ENCODE measurements at places on chromosomes 12 and 14.

DNA sequence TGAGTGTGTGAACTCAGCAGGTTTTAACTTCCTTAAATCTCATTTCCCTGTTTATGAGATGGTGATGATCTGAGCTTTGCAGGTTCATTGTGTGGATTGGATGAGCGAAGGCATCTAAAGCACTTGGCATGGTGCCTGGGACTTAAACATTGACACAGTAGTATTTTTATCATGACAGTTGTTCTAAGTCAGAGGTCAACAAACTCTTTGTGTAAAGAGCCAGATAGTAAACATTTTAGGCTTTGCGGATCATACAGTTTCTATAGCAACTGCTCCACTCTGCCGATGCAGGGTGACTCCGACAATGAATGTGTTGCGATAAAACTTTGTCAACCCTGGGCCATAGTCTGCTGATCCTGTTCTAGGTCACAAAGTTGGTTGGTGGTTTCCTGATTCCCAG lies 25.2 kb downstream of the SLC24A4 start:
- no peak for DNase-seq

- no peak for DNase-seq
These were observed 114.0 kb downstream of the BEGAIN start for GRCh38 chr14:100473249-100473648.

GRCh38 chr12:58580095-58580494 lies 340.2 kb downstream of the LRIG3 start:
- no peak for DNase-seq

DNA sequence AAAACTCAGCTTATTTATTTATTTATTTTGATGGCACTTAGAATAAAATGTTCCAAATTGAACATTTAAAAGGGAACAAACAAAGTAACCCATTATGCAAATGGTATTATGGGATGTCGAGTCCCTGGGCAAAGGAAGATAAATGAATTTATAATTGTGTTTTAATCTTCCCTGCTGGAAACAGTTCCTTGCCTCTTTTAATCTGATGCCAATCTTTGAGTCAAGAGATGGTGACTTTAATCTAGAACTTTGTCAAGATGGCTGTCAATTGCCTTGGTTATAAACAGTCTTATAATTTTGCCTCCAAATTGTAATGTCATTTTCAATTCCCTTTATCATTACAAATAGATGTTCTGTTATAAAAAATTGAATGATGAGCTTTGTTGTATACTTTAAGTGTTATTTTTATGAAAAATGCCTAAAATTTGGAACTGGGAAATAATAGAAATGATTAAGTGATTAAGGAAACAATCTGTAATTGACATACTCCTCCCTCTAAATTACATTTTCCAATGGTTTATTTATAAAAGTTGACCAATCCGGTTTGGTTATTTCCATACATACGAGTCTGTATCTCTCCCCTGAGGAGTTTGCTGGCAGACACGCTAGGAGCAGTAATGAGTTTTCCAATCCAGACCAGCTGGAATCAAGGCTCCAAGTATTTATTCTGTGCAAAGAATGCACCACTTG lies 134.9 kb upstream of the FRMD6 start:
- DNase-seq: no peak

- no peak for DNase-seq
These were observed 76.9 kb upstream of the TMEM263 start for GRCh38 chr12:106878804-106879203.

GRCh38 chr14:36066636-36067035 lies 109.9 kb downstream of the PTCSC3 start:
- DNase-seq: no peak

- DNase-seq: no peak
These were observed 54.7 kb upstream of the FKBP4 start for GRCh38 chr12:2739832-2740641.

- no peak for DNase-seq
These were observed 11.2 kb upstream of the MAP1LC3B2 start for GRCh38 chr12:116547955-116548501.

- DNase-seq: no peak
These were observed 2.2 kb downstream of the SCNN1A start for GRCh38 chr12:6373022-6373787.

- no peak for DNase-seq
These were observed 83.6 kb downstream of the SPRING1 start for GRCh38 chr12:116654226-116654743.

DNA sequence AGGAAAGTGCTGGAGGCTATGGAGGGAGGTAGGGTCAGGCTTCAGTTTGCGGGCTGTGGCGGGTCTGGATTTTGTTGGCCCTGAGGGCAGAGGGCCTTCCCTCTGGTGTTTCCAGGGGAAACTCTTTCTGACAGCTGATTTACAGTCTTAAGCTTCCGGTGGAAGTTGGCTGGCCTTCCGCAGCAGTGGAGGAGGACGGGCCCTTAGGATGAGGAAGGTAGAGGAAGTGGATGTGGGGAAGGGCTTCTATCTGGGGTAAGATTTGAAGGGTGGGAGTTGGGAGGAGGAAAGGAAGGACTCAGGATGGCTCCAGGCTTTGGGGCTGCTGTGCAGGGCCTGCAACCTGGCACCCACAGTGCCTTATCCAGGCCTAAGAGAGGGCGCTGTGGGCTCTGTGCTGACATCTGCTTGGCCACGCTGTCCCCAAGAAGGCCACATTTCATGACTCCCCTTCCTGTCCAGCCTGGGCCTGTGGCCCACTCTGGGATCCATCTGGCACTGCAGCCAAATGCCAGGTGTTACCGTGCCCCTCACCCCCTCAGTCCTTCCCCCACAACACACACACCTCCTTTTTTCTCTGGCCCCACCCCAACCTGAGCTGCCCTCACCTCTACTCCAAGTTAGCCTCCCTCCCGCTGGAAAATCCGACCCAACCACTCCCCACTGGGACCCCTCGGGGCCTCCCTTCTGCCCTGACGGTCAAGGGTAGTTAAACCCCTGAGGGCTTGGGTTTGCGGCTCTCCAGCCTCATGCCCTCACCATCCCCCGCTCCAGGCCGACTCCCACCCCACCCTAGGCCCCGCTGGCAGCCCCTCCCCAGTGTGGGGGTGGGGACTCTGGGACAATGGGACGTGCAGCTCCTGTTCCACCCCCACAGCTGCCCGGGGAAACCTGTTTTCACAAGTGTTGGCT lies 7.7 kb upstream of the PPP1R13B start:
- DNase-seq: peak; percentile 43

- DNase-seq: no peak
These were observed 210.8 kb downstream of the PCNX1 start for GRCh38 chr14:71117839-71118743.

DNA sequence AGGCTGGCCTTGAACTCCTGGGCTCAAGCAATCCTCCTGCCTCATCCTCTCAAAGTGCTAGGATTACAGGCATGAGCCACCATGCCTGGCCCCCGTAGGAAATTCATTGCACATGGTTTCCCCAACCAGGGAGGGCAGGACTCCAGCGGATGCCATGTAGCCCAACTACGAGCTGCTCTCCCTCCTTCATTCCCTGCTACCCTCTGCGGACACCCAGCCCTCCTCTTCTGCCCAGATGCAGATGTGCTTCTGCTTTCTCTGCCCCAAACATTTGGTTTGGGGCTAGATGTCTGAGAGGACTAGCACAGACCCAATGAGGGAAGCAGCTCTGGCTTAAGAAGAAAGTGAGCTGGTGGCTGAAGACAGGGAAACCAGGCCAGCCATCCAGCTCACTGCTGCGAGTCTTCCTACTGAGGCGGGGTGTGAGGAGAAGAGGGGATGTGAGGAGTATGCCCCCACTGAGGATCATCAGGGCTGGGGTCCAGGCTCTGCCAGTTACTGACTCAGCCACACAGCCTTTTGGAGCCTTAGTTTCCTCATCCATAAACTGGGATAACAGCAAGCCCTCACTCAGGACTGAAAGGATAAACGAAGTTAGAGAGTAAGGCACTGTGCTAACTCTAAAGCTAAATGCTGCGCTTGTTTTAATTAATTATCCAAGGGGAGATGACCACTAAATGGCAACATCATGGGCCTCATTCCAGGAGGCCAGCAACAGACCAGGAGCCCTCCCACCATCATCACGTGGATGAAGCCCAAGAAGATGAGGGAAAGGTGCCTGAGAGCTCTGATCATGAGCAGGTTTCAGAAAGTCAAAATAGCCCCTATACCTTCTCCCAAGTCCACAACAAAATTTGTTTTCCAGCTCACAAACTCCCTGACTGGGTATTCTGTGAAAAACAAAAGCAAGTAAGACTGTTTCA lies 10.9 kb downstream of the CTDSP2 start:
- DNase-seq: no peak

DNA sequence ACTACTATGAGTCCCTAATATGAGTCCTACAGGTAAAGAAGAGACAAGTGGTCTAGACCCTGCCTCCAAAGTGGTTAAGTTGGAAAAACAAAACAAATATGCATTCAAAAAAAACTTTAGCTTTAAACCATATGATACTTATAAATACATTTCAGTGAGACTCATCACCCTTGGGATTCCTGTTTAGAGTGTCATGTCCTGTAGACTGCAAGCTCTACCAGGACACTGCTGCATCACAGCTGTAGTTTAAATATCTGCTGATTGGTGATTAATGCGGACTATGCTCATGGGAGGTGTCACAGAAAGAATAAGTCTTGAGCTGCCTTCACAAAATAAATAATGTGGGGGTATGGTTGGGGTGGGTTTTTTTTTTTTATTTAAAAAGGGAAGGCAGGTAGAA lies 8.8 kb upstream of the LGR5 start:
- no peak for DNase-seq

GRCh38 chr14:102203382-102203781 lies 63.7 kb downstream of the WDR20 start:
- peak; percentile 49 for DNase-seq

GRCh38 chr14:100051543-100051942 lies 13.7 kb upstream of the EVL start:
- no peak for DNase-seq

DNA sequence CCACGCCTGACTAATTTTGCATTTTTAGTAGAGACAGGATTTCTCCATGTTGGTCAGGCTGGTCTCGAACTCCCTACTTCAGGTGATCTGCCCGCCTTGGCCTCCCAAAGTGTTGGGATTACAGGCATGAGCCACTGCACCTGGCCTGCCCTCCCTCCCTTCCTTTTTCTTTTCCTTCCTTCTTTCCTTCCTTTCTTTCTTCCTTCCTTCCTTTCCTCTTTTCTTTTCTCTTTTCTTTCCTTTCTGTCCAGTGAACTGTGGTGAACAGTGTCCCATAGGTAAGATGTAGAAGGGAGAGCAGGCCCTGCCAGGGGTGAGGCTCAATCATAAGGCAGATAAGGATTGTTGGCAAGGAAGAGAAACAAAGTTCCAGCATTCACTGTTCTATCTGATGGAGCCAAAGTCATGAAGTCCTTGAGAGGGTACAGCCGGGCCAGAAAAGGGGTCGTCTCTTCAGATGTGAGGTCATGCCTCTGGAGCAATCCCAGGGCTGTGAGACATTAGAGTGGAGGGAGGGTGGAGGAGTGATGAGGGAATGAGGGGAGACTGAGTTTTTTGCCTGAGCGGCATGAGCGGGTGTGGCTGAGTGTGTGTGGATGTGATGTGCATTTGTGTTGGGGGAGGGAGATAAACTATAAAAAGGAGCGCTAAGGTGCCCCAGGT lies 4.2 kb upstream of the MLF2 start:
- no peak for DNase-seq

DNA sequence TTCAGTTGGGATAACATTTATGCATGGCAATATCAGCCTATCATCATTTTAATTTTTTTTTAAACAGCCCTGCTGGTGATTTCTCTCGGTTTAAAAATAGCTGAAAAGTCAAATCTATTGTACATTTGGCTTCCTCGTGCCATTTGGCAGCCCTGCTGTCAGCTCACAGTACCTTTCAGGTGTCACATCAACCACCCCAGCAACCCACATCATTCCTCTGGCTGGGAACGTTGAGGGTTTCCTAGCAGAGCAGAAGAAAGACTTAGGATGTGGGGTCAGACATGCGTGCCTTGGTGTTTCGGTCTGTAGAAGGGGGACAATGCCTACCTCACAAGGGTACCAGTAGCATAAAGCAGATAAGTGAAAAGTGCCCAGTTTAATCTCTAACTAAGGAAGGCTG lies 15.8 kb downstream of the PEBP1 start:
- no peak for DNase-seq

DNA sequence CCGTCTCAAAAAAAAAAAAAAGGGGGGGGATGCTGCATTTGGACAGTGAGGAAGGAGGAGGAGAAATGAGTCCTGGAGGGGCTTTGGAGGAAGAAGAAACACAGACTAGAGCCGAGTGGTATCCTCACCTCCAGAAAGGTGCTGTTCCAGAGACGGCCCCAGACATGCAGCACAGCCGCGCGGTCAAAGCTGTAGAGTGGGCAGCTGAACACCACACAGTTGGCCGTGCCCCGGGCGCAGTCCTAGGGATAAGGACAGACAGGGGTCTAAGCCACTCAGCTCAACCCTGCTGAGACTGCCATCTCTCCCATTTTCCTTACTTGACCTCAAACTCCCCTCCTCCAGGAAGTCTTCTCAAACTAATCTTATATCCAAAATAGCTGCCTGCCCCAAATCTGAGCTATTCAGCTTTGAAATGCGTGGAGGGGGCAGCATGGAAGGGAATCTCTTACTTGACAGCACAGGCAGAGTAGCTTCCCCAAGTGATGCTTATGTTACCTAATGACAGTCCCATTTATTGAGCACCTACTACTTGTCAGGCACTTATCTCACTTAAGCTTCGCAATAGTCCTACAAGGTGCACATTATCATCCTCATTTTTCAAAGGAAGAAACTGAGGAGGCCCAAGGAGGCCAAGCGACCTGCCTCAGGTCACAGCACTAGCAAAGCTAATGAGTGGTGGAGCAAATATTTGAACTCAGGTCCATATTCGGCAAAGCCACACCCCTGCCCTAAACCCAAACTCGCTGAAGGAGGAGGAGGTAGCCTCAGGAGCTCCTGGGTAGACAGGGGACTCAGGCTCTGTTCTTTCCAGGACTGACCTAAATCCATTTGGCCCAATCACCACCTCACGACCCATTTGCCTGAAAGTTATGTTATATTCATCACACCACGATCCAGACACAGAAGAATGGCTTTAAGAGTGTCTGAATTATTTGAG lies 18.7 kb downstream of the ITGA7 start:
- no peak for DNase-seq

- DNase-seq: no peak
These were observed 202.3 kb upstream of the CDKN3 start for GRCh38 chr14:54194501-54194900.

GRCh38 chr14:91570021-91570420 lies 59.9 kb upstream of the PPP4R3A start:
- DNase-seq: no peak

GRCh38 chr12:49292729-49293055 lies 2.3 kb upstream of the PRPH start:
- no peak for DNase-seq

DNA sequence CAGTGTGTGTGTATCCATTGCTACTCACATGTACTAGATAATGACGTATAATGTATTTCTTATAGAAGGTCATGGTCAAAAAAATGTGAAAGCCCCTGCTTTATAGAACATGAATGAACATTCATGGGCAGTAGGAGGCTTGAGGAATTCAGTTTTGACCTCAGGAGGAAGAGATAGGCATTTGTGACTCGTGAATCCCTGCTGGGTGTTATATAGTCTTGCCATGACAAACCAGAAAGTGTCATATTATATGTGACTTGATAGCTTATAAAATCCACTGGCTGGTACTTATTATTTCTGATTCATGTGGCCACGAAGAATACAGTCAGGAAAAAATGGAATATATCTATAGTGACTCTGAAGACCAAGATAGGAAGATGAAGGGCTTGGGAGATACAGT lies 287.6 kb downstream of the CEP128 start:
- DNase-seq: no peak

GRCh38 chr12:6213969-6214368 lies 13.8 kb downstream of the CD9 start:
- DNase-seq: no peak

GRCh38 chr14:68580096-68580645 lies 212.7 kb downstream of the ZFP36L1 start:
- no peak for DNase-seq
